Activated CD4-positive, alpha-beta T cell treated with anti-CD3 and anti-CD28 coated beads, Interleukin-2, amount 50 U/mL, for 24 hours (primary cell): ENCODE measurements at places on chromosomes 13 and 19.

GRCh38 chr13:44244288-44244687 is 129.3 kb upstream of the SERP2 start:
- no peak for DNase-seq

DNA sequence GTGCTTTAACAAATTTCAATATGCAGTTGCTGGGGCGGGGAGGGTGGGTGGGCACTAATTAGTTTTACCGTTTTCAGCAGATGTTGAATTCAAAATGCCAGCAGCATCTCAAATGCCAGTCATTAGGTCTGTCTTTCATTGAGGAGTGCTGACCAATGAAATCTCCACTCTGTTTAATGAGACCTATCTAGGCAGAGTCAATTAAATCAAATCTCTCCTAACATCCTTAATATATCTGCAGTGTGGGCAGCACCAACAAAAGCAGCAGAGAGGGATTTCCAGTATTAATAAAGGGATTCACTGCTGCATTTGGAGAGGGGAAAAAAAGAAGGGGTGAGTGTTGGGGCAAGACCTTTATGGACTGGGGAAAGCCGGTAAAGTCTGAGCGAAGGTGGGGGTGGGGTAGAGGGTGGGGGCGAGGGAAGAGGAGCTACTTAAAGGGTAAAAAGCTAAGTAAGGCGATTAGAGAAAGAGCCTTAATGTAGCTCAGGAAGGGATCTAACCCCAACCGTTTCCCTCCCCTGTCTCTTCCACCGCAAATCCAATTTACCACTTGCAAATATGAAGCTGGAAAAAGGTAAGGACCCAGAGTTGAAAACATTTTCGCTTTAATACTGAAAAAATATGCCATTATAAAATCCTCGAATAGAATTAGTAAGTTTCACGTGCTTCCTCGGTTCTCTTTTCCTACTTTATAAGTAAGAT is 4.5 kb downstream of the SLITRK1 start:
- no peak for DNase-seq

GRCh38 chr13:91922969-91923592 is 524.7 kb downstream of the GPC5 start:
- no peak for DNase-seq

DNA sequence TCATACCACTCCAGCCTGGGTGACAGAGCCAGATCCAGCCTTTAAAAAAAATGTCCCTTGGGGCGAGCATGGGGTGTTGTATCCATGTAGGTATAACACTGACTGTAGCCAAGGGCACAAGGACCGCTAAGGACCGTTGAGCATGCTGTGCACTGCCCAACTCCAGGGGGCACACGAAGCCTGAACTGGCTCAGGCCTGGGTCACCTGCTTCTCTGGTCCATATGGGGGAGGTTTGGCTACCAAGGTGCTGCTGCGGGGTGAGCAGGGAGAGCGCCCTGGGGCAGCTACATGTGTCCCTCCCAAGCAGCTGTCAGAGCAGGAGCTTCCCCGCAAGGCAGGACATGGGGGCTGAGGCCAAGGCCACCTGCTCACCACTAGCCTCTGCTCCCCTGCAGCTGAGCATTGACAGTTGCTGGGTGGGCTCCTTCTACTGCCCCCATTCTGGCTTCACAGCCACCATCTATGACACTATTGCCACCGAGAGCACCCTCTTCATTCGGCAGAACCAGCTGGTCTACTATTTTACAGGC is 16.3 kb downstream of the CATSPERG start:
- DNase-seq: no peak

DNA sequence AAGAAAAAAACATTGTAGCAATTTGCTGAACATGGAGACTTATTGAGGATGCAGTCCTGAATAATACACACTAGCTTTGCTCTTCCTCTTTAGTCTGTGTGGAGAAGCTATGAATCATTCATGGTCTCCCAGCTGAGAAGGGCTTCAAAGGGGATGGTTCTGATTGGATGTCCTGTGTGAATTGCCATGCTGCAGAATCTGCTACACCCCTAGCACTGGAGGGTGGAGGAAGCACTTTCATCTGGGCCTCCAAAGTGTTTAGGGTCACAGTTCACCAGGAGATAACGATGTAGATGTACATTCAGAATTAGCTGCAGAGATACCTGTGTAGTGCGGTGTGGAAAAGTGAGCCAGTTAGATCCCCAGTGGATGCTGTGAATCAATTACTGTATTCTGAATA is 321.1 kb upstream of the EDNRB start:
- no peak for DNase-seq

GRCh38 chr13:77002590-77003190 is 10.8 kb downstream of the CLN5 start:
- no peak for DNase-seq

DNA sequence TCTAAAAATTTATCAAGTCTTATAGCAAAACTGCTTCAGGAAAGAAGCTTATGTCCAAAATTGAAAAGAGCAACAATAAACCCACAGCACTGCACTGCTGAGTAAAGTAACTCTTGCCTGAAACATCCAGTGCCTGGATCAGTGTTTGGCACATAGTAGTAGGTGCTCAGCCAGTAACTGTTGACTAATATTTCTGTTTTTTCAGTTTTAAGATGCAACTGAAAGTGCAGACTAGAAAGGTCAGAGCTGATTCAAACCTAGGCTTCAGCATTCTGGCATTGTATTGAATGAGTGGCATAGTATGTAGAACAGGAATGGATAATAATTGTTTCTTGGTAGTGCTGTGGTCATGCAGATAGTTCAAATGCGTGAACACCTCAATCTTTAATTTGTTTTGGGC is 67.6 kb downstream of the UBL3 start:
- DNase-seq: peak; percentile 7

DNA sequence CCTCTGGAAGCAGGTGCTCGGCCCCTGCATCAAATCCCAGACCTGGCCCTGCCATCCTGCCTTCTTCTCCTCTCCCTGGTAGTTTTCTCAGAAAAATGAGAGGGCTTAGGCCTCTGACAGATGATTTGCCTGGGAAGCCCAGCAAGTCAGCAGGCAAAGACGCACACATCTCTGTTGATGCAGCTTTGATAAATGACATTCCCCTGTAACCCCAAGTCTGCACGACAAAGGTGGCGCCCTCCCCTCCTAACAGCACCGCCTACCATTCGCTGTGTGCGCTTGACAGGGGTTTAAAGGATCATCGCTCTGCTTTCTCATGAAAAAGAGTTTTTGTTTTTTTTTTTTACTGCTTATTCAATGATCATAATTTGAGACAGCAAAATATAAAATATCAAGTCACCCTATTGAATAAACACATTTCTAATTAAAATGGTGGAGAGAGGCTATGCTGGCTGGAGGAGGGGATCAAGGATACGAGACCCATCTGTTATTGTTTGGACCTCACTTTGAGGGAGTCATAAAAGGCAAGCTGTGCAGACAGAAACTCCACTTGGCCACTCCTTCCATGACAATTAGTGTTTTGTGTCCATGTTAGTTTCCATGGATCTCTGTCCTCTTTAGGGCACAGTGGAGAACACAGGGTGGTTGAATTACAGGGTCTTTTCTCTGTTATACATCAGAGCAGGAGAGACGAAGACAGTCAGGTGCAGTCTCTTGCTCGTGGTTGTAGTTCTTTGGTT is 126.1 kb downstream of the FGF9 start:
- no peak for DNase-seq

- DNase-seq: no peak
These were observed 112.2 kb upstream of the GPR12 start for GRCh38 chr13:26872525-26873385.

DNA sequence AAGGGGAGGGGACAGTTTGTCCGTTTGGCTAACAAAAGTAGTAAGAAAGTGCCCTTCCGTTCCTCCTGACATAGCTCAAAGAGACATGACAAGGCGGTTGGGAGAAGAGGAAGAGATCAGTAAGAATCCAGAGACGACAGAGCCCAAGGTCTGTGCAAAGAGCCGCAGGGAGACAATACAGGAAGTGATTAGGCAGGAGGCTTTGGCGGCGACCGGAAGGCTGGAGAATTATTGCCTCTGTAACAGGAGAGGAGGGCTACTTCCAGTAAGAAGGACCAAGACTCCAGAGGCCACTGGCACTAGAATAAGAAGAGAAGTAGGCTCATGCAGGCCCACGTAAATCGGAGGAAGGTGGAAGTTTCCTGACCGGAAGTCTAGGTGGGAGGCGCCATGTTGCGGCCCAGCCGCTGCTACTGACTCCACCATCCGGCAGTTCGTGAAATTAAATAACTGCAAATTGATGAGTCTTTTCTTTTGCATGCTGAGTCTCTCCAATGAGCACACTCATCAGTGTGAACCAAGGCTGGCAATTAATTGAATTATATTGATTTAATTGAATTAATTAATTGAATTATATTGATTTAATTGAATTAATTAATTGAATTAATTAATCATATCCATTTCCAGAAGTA is 9.9 kb downstream of the RFX2 start:
- no peak for DNase-seq

DNA sequence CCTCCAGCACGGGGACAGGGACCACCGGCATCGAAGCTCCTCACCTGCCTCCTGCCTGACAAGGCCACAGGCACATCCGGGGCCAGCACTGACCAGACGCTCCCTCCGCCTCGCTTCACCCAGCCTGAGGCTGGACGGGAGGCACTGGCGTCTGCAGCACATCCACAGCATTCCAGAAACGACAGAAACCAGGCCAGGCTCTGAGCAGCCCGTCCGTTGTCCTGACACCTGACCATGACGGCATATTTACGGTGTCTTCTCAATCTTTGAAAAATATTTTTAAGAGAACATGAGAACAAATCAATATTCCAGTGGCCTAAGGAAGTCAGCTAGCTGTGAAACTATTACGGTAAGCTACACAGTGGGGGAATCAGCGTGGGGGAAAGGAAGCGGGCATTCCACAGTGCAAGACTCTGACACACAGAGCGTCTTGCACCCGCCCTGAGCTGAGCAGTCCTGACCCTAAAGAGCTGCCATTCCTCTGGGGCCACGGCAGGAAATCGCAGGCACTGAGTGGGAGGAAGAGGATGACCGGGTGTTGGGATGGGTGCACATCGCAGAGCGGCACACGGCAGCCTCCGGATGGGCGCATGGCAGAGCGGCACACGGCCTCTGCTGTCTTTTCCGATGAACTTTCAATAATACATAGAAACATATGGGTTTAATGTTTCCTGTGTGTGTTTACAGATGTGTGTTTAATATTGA is 26.8 kb downstream of the RASA3 start:
- no peak for DNase-seq

DNA sequence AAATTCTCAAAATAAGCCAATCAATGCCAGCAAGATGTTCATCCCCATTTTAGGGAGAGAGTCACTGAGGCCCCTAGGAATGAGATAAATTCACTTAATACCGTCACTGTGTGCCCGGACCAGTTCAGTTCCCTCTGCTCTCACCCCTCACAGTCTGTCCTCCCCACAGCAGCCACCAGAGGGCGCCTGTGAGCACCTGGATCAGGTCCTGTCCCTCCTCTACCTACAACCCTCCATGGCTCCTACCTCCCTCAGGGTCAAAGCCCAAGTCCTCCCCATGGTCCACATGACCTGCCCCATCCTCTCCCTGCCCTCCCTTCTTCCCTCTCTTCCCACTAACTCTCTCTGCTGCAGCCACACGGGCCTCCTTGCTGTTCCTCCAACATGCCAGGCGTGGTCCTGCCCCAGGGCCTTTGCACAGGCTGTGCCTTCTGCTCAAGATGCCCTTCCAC is 42.0 kb upstream of the NFIC start:
- peak; percentile 69 for DNase-seq
